ENCODE measurements at places on chromosomes 16 and 17. TPM values are rescaled to one million over a fixed set of nuclear protein-coding genes. Genes with fewer than 3 reads are reported as not detected.

The ACSM3 gene
- 8.5 TPM for total RNA-seq

The RAC3 gene
- 7.7 TPM for total RNA-seq

The HEATR9 gene
- not detected for total RNA-seq

The TUBG2 gene
- total RNA-seq = 4.5 TPM

The DLG4 gene
- total RNA-seq = 2.1 TPM

The PAM16 gene
- 37.0 TPM for total RNA-seq

The CARD14 gene
- total RNA-seq = 0.05 TPM

The KRTAP2-1 gene
- total RNA-seq = not detected

The INTS2 gene
- 15.5 TPM for total RNA-seq

The TBC1D3G gene
- not detected for total RNA-seq

The ZP2 gene
- total RNA-seq = not detected

The TCAP gene
- total RNA-seq = not detected

The KRTAP9-4 gene
- not detected for total RNA-seq

The MRPL12 gene
- 10.4 TPM for total RNA-seq

The SLC25A39 gene
- 78.7 TPM for total RNA-seq

The SYT17 gene
- total RNA-seq = not detected

The ERAL1 gene
- 25.7 TPM for total RNA-seq

The CAMTA2 gene
- total RNA-seq = 37.9 TPM
